Stimulated activated CD8-positive, alpha-beta memory T cell treated with anti-CD3 and anti-CD28 coated beads, Interleukin-7, amount 100 ng/mL, for 24 hours (primary cell): ENCODE measurements at places on chromosomes 13 and 19.

- DNase-seq: no peak
Observed at GRCh38 chr19:1252821-1253513, 4.6 kb downstream of the MIDN start.

DNA sequence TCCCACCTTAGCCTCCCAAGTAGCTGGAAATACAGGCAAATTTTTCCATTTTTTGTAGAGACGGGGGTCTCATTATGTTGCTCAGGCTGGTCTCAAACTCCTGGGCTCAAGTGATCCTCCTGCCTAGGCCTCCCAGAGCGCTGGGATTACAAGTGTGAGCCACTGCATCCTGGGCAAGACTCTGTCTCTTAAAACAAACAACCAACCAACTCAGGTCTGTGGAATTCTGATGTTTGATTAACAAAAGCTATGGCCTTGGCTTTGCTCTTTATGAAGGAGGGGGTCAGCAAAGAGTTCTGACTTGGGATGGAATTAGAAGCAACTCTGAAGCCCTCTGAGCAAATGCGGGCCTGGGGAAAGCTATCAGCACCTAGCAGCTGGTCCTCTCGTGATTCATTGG lies 117.7 kb downstream of the IER2 start:
- DNase-seq: no peak

DNA sequence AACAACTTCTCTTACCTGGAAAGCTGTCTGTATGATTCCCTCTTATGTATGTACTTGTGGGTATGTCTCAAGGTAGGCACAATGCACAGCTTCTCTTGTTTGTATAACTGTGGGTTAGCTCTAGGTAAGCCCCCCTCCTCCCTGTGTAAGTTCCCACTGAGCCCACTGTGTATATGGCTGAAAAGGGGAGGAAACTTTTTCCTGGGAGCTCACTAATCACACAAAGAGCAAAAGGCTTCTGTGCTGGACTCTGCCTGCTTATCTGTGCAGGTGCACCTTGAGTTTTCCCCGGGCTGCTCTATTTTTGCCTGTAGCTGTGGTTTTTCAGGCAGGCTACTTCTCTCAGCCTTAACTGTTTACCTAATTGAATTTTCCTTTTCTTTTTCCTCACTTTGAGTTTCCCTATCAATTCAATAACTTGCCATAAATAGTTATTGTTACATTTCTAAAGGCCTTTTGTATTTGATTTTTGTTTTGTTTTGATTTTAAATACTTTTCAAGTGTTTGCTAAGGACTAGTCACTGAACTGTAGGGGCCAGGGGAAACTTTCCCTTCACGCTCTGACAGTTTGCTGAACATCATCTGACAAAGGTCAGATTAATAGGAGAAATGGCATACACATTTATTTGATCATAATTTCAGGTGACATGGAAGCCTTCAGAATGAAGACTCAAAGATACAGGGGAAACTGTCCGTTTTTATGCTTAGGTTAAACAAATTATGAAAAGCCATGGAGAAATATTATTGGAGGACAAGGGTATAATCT lies 423.5 kb upstream of the ATXN8OS start:
- no peak for DNase-seq

DNA sequence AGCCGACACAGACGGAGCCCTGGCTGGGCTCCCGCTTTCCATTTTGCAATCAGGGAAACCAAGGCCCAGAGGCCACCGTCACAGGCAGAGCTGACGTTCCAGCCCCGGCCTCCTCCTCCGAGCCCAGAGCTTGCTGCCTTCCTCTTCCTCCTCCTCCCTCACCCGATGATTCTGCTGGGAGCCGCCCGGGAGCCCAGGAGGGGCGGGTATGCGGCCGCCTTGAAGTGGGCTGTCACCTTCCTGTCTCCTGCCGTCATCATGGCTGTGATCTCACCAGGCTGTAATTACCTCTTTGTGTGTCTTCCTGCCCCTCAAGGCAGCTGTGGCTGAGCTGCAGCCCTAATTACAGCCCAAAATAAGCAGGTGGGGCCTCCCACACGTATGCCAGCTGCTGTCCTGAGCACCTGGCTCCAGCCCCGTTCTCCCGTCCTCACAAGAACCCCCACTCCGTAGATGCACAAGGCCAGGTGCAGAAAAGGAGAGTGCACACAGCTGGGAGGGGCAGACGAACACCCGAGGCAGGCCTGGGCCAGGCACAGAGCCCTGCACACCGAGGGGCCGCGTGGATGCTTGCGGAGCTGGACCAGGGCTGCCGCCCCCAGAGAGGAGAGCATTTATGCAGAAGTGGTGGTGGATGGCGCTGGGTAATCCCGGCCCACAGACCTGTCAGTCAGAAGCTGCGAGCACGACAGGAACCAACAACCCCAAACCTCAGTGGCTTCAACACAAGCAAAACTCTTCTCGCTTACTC lies 4.0 kb downstream of the TPGS1 start:
- peak; percentile 52 for DNase-seq

DNA sequence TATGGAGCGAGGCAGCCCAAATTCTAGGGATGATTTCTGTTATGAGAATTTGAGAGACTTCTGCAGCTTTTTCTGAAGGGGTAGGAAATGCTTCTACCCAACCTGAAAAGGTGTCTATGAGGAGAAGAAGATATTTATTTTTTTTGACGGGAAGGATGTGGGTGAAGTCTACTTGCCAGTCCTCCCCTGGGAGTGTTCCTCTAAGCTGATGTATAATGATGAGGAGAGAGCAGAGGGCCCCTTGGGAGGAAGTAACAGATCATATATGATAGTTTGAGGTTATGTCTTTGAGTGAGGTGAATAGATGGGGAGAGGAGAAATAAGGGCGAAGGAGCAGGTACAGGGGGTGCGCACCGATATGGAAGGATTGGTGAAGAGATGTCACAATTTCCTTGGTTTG lies 910.6 kb upstream of the SLITRK5 start:
- no peak for DNase-seq

GRCh38 chr19:45474606-45475521 lies 7.1 kb downstream of the FOSB start:
- no peak for DNase-seq

- DNase-seq: no peak
Observed at GRCh38 chr19:46299004-46299509, 2.2 kb downstream of the HIF3A start.

GRCh38 chr13:93169980-93170379 lies 56.6 kb upstream of the GPC6 start:
- no peak for DNase-seq

DNA sequence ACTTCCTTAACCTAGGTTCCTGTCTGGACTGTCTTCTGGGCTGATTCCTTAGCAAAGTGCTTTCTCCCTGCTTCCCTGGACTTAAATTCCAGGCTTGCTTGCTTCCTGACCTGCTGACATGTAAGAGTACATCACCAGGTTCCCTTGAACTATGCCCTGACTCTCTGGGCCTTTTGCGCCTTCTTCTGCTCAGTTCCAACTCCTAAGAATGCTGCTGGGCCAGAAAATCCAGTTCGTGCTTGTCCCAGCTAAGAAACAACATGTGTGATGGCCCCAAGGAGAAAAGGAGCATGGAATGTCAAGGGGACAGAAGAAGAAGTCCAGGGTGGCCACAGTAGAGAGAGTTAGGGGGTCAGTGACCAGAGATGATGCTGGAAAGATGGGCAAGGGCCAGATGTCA lies 42.6 kb upstream of the MBNL2 start:
- no peak for DNase-seq

- no peak for DNase-seq
Observed at GRCh38 chr13:104422668-104423067, 1356.5 kb upstream of the SLC10A2 start.

GRCh38 chr13:77740931-77741596 lies 43.6 kb downstream of the SLAIN1 start:
- DNase-seq: no peak

GRCh38 chr19:21451187-21451586 lies 54.2 kb upstream of the ZNF429 start:
- no peak for DNase-seq

- no peak for DNase-seq
Observed at GRCh38 chr13:100178309-100178708, 89.4 kb downstream of the PCCA start.

DNA sequence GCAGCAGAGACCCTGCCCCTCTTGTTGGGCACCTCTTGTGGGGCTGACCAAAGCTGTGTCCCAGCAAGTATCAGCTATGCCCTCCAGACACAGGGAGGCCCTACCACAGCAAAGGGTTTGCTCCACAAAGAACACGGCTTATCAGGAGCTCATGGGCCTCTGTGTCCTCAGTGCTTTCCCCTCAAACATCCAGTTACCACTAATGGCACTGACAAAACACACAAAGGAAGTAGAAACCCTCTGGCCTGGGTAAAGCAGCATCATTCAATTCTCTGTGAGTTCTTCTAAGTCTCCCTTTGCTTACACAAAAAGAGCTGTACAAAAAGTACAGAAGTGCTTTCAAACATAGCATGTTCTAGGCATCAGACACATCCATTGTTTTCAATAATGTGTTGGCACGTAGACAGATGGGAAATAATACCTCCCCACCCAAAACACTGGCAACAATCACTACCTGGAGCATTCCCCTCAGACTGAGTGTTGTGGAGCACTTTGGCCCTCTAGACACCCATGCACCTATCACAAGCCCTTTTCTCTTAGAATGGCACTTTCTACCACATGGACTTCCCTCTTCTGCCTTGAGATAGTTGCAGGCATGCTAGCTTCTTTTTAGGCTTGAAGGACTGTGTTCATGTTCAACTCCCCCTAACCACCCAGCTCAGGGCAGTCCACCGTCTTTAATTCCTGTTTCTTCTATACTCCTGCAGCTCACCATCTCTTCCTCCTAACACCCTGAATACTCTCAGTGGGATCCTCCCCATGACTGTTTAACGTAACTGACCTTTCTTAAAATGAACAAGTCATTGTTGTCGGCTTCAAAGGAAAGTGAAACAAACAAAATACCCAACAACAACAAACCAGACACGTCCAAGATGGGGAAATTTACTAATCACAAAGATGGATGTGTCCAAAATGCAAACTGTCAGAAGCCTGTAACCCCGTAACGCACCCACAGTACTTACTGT lies 43.5 kb downstream of the ATP7B start:
- no peak for DNase-seq

DNA sequence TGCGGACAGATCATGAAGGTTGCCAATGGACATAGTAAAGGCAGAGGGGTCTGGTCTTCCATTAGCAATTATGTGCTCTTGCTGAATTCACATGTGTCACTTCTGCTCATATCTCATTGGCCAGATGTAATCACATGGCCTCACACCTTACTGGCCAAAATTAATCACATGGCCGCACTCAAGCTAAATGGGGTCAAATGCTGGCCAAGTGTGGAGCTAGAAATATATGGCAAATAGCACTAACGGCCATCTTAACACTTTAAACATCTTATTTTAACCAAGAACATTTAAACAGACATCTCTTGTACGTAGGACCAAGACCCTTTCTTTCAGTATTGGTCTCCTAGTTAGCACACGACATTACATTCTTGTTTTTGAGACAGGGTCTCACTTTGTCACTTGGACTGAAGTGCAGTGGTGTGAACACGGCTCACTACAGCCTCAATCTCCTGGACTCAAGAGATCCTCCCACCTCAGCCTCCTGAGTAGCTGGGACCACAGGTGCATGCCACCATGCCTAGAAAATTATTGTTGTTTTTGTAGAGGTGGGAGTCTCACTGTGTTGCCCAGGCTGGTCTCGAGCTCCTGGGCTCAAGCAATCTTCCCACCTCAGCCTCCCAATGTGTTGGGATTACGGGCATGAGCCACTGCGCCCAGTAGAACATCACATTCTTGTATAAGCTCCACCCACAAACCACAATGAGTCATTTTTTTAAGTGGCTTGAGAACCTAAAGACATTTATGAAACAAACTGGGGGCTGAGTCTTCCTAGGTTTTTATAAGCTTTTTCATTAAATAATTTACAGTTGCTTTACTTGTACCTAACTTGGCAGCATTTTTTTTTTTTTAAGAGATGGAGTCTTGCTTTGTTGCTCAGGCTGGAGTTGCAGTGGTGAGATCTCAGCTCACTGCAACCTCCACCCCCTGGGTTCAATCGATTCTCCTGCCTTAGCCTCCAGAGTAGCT lies 2.9 kb upstream of the PTOV1 start:
- DNase-seq: no peak

- no peak for DNase-seq
Observed at GRCh38 chr13:94992036-94992960, 280.0 kb upstream of the SOX21 start.

DNA sequence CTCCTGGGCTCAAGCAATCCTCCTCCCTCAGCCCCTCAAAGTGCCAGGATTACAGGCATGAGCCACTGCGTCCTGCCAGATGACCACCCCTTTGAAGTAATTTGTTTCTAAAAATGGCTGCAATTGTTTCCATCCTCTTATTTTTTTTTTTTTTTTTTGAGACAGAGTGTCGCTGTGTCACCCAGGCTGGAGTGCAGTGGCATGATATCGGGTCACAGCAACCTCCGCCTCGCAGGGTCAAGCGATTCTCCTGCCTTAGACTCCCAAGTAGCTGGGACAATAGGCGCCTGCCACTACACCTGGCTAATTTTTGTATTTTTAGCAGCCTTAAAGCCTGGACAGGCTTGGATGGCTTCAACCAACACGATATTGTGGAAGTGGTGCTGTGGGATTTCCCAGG lies 22.3 kb upstream of the DPP9 start:
- DNase-seq: no peak

DNA sequence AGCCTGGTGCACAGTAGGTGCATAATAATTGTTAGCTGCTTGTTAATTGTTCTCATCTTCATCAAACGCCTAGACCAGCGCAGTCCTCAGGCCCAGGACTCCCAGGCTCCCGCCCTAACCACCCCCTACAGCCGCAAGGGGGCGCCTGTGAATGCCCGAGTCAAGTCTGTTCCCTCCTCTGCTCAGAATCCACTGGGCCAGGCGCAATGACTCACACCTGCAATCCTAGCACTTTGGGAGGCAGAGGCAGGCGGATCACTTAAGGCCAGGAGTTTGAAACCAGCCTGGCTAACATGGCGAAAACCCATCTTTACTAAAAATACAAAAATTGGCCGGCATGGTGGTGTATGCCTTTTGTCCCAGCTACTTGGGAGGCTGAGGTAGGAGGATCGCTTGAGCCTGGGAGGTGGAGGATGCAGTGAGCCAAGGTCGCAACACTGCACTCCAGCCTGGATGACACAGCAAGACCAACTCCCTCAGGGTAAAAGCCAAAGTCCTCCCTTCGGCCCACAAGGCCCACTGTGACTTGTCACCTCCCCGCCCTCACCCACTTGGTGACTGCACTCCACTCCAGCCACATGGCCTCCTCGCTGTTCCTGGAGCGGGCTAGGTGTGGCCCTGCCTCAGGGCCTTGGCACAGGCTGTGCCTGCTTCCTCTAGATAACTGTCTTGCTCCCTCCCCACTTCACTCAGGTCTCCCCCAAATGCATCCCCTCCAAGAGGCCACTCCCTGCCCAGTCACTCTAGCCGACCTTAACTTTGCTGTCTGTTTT lies 9.1 kb downstream of the ZNF653 start:
- DNase-seq: peak; percentile 51

GRCh38 chr19:44476559-44477408 lies 23.5 kb downstream of the ZNF180 start:
- no peak for DNase-seq

DNA sequence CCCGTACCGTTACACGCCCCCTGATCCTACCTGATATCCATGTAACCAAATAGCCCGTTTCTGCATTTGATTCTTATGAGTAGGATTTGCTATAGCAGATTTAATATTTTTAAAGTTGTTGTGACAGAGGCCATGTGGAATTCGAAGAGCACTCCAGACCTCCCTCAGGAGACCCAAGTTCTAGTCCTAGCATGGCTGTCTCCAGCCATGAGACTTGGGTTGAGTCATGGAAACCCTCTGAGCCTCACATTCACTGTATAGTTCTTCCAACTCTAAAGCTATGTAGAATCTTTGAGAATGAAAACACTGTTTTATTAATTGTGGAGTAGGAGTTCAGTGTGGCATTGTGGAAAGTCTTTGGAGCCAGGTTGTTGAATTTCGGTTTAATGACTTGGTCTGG lies 8.0 kb upstream of the GPR183 start:
- DNase-seq: no peak
